Naive thymus-derived CD4-positive, alpha-beta T cell (primary cell): ENCODE measurements at places on chromosomes 13 and 19. TPM values are rescaled to one million over a fixed set of nuclear protein-coding genes. Genes with fewer than 3 reads are reported as not detected.

Gene COX6B2
- total RNA-seq = not detected

Gene UBL5
- 375 and 382 TPM in 2 replicates for total RNA-seq

Gene PRX
- 0.85 and 1.1 TPM in 2 replicates for total RNA-seq

Gene ETFB
- total RNA-seq = 45.4 TPM

Gene TRPC4
- not detected for total RNA-seq

Gene ZNF225
- total RNA-seq = 0.69 TPM

Gene IZUMO2
- total RNA-seq = not detected in 2 replicates

Gene CGB5
- not detected for total RNA-seq
